ENCODE measurements at places on chromosomes 6 and 20.

GRCh38 chr6:46453741-46454316, 37.4 kb downstream of the RCAN2 start:
- no peak for DNase-seq

DNA sequence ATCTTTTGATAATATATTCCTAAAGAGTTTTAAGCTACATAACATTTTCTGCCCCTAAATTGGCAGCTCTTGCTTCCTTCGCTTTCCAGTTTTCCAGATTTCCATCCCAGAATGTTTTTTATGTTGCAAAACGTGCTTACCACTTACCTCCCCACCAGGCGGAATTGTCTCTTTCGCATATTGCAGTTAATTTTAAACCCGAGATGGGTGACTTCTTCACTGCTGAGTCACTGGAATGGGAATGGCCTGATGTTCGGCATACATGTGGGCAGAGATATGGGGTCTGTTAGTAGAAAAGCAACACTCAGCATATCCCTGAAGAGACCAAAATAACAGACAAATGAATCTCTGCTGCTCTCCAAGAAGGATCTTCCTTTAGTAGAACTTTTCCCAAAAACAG, 491.2 kb downstream of the PREX1 start:
- DNase-seq: no peak

DNA sequence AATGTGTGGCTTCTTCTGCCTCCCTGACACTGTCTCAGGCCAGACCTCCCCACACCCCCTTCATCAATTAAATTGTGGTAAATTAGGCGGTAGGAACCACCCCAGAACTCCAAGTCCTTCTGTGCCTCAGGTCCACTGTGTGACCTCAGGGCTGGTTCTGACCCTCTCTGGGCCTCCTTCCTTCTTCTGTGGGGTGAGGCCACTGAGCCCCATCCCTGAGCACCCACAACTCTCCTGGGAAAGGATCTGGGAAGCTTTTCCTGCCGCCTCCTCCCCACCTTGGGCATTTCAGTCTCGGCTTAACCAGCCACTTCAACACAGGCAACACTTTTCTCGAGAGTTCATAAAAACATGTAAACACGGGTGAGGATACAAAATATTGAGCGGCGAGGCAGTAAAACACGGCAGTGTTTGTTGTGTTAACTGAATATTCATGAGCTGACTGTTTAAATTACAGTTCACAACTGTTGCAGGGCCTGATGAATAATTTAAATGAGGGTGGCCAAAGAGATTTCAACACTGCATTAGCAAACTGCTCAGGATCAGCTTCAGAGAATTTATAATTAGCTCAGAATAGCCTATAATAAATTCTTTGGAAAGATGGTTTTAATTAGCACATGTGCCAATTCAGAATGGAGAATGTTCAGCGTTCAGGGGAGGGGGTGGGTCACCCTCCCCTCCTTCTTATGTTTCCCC, 112.1 kb downstream of the TOX2 start:
- no peak for DNase-seq

- no peak for DNase-seq
These were observed 15.1 kb downstream of the DEK start for GRCh38 chr6:18249271-18249670.

DNA sequence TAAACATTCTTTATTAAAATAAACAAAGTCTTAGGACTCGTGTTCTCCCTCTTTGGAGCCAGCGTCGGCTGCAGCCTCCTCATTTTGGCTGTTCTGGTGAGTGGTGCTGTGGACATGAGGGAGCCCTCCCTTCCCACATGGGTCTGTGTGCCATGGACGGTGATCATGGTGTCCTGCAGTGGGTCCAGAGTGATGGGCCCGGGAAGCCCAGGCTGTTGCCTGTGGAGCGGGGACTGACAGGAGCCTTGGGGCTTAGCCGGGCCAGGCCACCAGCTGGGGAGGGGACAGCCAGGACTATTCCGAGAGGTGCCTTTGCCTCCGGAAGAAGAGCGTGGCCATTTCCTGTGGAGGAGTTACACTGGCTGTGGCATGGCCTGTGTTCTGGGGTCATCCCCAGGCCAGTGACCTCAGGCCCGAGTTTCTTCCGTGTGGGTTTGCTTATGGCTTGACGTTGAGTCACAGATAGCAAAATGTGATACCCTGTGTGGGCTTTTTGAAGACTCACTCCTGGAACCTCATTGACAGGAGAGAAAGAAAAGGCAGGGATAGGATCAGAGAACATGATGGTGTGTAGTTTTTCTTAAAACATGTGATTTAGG, 153.4 kb downstream of the DTNBP1 start:
- DNase-seq: no peak

- DNase-seq: no peak
These were observed 5.0 kb downstream of the COL21A1 start for GRCh38 chr6:56242346-56242745.

Data from forelimb muscle (tissue), 1 donor.